ENCODE measurements at places on chromosomes 11 and 22. TPM values are rescaled to one million over a fixed set of nuclear protein-coding genes. Genes with fewer than 3 reads are reported as not detected.

GRCh38 chr22:50606946-50607658 is 6.5 kb downstream of the MAPK8IP2 start:
- no peak for DNase-seq

GRCh38 chr22:38347944-38348750 is 30.9 kb upstream of the CSNK1E start:
- DNase-seq = no peak

Gene SULT4A1
- 0.89 TPM for total RNA-seq

DNA sequence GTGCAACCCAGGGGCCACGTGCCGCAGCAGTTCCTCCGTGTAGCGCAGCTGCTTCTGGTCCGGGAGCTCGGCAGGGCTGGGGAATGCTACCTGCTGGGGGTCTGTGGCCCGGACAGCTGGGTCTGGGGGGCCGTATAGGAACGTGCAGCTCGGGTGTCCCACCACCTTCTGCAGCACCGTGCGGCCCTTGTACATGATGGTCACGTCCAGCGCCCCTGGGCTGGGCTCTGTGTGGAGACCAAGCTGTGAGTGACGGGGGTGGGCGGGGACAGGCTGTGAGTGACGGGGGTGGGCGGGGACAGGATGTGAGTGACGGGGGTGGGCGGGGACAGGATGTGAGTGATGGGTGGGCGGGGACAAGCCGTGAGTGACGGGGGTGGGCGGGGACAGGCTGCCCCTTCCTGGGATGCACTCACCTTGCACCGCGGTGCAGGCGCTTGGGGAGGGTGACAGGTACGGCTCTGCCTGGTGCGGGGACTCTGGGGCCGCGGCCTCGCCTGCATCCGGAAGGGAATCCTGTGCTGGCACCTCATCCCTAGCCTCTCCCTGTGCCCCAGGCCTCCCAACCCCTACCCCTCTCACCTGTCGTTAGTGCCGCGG is 2.3 kb downstream of the IRF7 start:
- no peak for DNase-seq

Gene MUC5AC
- total RNA-seq = 0.39 TPM

DNA sequence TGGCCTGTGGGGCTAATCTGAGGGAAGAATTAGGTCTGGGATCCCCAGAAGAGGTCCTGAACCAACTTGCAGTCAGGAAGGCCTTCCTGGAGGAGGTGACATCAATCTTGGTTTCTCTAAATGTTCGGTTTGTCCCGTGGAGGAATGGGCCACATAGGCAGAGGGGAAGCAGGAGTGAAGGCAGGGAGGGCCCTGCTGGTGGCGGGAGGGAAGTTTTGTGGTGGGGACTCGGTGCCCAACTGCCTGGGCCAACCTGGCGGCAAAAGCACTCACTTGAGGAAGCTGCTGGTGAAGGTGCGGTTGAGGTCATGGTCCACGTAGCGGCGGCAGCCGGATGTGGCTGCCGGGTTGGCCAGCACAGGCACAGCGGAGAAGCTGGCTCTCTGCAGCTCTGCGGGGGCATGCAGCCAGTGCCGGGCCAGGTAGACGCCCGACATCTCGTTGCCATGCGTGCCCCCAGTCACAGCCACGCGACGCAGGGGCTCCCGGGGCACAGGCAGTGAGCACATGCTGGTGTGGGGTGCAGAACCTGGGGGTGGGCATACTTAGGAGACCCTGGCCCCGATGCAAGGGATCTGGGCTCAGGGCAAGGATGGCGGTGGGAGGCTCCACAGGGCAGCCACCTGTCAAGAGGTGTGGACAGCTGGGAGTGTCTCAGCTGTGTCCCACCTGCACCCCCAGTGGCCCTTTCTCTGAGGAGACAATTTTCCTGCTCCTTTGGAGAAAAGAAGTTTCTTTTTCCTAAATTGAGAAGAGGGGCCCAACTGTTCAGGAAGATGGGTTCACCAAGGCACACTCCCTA is 3.8 kb downstream of the ACY3 start:
- no peak for DNase-seq

DNA sequence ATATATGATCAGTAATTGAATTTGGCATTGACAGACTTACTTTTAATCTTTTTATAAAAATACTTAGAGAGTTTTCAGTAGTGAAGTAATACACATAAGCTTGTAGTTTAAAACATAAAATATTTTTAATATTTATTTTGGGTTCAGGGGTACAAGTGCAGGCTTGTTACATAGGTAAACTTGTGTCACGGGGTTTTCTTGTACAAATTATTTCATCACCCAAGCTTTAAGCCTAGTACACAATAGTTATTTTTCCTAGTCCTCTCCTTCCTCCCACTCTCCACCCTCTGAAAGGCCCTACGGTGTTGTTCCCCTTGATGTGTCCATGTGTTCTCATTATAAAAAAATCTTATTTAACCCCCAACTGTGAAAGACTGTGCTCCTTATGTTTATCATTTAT is 1397.8 kb upstream of the RAG2 start:
- no peak for DNase-seq

DNA sequence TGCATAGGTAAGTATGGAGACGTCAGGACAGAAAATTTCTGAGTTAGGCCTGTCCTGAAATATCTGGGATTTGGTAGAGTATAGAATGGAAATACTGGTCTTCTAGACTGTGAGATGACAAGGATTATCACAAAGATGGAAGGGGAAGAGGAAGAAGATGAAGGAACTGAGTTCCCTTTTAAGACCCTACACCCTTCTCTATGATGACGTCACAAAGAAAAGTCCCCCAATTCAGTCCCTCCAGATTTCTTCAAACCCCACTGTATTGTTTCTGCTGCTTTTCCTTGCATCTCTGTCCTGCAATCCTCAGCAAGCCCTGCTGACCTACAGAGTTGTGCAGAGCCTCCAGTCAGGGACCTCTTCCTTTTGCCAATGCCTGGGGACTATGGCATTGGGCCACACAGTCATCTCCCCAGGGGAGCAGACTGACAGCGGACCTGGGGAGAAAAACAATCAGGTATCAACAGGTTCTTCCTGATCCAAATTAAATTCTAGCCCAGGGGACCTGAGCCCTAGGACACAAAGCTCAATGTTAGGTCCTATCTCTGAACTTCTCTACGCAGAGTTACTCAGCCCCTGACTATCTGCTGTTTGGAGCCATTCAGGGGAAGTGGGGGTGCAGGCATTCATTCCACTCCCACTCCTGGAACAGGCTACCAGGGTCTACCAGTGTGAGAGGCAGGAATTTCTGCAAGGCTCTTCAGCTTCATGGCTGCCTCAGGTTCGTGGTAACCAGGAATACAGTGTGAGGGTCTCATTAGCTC is 49.2 kb upstream of the POU2AF1 start:
- DNase-seq = no peak

DNA sequence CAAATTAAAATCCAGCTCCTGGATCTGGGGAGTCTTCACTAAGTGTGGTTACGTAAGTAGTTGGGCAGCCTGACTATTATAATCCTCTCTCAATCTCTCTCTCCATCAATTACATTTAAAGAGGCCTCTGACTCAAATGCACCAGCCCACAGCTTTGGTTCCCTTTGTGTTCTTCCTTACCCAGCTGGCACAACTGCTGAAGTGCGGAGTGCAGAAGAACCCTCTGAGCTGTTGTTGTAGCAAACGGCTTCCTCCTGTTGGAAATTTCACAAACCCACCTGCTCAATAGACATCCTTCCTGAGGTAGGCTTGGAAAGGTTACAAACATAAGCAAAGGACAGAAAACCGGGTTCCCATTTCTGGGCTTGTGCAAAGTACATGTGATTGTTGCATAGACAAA is 17.0 kb upstream of the SORL1 start:
- no peak for DNase-seq

DNA sequence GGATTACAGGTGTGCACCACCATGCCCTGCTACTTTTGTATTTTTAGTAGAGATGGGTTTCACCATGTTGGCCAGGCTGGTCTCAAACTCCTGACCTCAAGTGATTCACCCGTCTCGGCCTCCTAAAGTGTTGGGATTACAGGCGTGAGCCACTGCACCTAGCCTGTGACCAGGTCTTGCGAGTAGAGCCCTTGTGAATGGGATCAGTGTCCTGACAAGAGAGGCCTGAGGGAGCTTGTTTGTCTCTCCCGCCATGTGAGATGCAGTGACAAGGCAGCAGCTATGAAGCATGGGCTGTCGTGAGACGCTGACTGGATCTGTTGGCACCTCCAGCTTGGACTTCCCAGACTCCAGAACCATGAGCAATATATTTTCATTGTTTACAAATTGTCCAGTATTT is 69.3 kb downstream of the LRRC32 start:
- DNase-seq = no peak

DNA sequence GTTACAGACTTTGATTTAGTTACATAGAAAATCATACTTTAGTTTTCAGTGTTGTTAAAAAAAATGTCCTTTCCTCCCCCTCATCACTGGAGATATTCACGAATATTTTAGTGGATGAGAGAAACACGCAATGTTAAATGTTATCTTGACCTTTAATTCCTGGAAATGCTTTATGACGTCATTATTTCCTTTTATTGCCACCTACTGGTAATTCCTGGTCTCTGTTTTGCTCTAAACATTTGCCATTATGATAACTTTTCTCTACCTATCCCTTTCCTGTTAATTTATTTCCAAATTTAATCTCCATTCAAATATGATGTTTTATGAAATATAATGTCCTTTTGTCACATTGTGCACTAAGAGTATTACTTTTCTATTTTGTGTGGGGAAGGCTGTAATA is 770.6 kb downstream of the FAM181B start:
- no peak for DNase-seq

DNA sequence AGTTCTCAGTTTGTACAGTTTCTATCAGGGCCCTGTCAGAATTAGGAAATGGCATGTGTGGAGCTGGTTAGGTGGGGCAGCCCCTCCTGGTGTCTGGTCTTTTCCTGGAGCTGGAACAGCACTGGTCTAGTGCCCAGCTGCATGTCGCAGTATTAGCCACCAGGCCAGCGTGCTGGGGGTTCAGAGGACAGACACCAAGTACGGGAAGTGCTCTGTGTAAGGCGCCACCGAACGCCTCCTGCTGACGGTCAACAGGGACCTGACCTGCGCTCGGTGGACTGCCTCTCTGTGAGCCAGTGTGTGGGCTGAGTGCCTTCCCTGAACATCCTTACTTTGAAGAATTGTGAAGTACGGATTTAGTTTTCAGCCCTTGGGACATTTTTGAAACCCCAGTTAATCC is 33.9 kb downstream of the AP2A2 start:
- no peak for DNase-seq

- DNase-seq = no peak
Observed at GRCh38 chr11:133509924-133510697, 22.2 kb downstream of the OPCML start.

DNA sequence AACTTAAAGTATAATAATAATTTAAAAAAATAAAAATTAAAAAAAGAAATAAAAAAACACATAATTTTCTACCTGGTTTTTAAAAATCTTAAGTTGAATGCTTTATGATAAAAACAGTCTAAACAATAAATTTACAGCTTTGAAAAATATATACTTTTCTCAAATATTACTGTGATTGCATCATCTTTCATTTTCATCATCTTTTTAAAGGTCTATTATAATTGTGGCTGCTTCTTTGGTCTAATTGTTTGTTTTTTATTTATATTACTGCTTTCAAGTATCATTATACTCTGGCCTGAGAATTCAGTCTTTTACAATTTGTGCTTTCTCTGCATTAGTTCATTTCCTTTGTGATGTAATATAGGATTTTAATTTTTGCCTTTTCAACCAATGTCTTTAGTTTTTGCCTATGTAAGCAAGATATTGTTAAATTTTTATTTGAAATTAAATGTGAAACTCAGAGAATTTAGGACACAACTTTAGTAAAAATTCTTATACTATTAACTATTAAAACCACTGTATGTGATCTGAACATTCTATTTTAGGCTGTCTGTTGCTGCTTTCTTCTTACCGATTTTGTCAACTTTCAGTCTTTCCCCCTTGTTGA is 7.3 kb downstream of the CYP2R1 start:
- DNase-seq = no peak

- no peak for DNase-seq
Observed at GRCh38 chr11:100861212-100861611, 174.1 kb downstream of the ARHGAP42 start.

GRCh38 chr22:50089682-50090411 is at the start of gene MOV10L1:
MOV10L1 (plus strand) TSS chr22:50090006; CDS start chr22:50090089, 83 bp downstream.
- no peak for DNase-seq

- DNase-seq = no peak
Observed at GRCh38 chr11:37141707-37142106, 543.7 kb upstream of the RAG2 start.

GRCh38 chr22:22893077-22893805 is 5.6 kb downstream of the IGLL5 start:
- DNase-seq = no peak

- no peak for DNase-seq
Observed at GRCh38 chr11:113370634-113371033, 16.9 kb upstream of the ANKK1 start.

DNA sequence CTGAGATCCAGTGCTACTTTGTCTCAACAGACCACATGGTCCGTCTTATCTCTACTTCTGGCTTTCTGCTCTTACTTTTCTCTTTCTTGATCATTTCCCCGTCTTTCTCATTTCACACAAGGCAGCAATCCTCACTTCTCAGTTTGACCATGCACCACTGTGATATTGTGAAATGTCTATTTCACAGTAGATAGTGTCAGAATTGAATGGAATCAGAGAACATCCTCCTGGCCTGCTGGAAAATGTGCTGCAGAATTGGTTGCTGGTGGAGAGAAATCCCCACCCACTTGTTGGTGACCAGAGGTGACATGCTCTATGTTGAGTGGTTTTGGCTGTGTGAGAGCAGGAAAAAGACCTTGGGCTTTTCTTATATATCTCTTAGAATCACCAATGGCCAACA is 57.8 kb upstream of the RCN1 start:
- DNase-seq = no peak

DNA sequence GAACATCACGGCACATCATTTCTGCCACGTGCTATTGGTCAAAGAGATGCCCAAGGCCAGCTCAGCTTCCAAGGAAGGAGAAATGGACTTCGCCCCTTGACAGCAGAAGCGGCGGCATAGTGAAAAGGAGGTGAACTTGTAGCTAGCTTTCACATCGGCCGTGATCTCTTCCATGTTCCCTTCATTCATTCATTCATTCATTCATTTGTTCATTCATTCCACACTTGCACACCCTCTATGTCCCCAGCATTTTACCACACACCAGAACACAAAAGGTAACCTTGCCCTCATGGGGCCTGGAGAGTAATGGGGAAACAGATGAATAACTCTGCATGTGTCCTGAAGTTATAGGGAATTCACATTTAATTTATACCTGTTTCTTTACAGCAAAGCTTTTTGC is 1.1 kb upstream of the CYTH4 start:
- no peak for DNase-seq

Gene MPPED2
- total RNA-seq = 9.0 TPM

DNA sequence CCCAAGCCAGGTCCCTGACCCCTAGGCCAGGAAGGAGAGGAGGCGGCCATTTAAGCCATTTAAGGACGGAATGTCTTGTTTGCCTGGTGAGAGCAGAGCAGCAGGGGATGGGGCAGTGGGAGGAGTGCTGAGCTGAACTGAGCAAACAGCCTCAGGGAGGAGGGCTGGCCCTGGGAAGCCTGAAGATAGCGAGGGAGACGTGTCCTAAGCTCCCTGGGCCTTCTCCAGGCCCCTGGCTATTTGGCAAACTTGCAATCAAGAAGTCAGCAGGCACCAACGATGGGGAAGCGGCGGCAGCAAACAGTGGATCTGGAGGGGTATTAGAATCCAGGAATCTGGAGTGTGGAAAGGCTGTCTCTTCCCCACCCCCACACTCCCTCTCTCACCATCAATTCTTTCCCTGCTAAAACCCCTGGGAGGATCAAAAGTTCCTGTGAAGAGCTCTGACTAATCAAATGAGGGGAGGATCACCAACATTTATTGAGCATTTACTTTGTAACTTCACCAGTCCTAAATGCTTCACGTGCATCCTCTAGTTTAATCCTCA is 8.8 kb downstream of the BCL9L start:
- DNase-seq = no peak

Measured in skin of body (tissue), 3 donors.